Myometrial cell (primary cell): ENCODE measurements at places on chromosomes 5 and 9. TPM values are rescaled to one million over a fixed set of nuclear protein-coding genes. Genes with fewer than 3 reads are reported as not detected.

SPTLC1 gene
- 84.8 and 94.6 TPM in 2 replicates for total RNA-seq

ACTBL2 gene
- 3.2 and 5.1 TPM in 2 replicates for total RNA-seq

CCDC192 gene
- not detected in 2 replicates for total RNA-seq

CSNK1G3 gene
- 19.6 and 32.8 TPM in 2 replicates for total RNA-seq

DNM1 gene
- total RNA-seq: 1.4 and 5.2 TPM in 2 replicates

TRIM7 gene
- 3.2 and 4.6 TPM in 2 replicates for total RNA-seq

PCDHB7 gene
- under 0.01 and 1.4 TPM in 2 replicates for total RNA-seq

GHR gene
- total RNA-seq: 1.2 and 2.6 TPM in 2 replicates

RXFP3 gene
- total RNA-seq: not detected in 2 replicates

FGF1 gene
- total RNA-seq: 0.29 and 1.8 TPM in 2 replicates

GOLGA2 gene
- total RNA-seq: 101 and 105 TPM in 2 replicates

PRLR gene
- total RNA-seq: 5.8 and 11.5 TPM in 2 replicates

NMUR2 gene
- not detected in 2 replicates for total RNA-seq

CCL28 gene
- total RNA-seq: 0.71 and 0.86 TPM in 2 replicates

ISL1 gene
- 1.7 TPM in 1 of 2 replicates, not detected in the other for total RNA-seq

CYLC2 gene
- total RNA-seq: not detected in 2 replicates

RBM22 gene
- total RNA-seq: 21.8 and 30.0 TPM in 2 replicates

ORM1 gene
- not detected in 2 replicates for total RNA-seq

MFAP3 gene
- total RNA-seq: 24.8 and 32.6 TPM in 2 replicates

ESM1 gene
- 1.2 and 6.6 TPM in 2 replicates for total RNA-seq
